ENCODE measurements at places on chromosomes 12 and 14.

GRCh38 chr14:22052795-22053194 lies 379.2 kb upstream of the OR4E1 start:
- DNase-seq = no peak

DNA sequence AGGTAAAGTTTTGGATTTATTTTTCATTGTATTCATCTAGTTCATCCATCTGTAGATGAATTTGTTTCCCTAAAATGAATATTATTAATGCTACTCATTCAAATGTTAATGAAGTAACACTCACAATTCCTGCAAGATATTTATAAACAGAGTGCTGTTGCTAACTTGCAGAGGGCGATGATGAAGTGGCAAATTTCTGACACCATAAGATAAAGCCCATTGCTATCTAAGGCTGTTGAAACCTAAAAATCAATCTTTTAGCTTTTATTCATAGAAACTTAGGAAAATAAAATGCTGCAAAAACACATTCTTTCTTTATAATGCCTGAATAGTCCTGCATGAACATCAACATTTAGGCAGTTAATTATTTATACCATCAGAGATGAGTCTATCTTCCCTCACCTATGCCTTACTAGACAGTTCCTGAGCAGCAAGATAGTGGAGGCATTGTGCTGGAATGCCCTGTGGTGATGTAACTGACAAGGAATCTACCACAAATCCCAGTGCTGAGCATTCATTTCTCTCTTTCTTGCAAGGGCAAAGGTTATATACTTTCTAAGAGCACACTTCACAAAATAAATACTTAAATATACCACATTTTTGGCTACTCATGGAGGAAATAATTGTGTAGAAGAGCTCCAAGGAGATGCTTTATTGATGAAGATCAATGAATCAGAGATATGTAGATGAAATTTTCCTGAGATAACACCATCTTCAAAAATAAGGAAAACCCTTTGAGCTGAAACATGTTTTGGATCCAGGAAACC lies 57.6 kb downstream of the LMNTD1 start:
- no peak for DNase-seq

GRCh38 chr12:26122061-26122680 lies 2.7 kb downstream of the BHLHE41 start:
- no peak for DNase-seq

DNA sequence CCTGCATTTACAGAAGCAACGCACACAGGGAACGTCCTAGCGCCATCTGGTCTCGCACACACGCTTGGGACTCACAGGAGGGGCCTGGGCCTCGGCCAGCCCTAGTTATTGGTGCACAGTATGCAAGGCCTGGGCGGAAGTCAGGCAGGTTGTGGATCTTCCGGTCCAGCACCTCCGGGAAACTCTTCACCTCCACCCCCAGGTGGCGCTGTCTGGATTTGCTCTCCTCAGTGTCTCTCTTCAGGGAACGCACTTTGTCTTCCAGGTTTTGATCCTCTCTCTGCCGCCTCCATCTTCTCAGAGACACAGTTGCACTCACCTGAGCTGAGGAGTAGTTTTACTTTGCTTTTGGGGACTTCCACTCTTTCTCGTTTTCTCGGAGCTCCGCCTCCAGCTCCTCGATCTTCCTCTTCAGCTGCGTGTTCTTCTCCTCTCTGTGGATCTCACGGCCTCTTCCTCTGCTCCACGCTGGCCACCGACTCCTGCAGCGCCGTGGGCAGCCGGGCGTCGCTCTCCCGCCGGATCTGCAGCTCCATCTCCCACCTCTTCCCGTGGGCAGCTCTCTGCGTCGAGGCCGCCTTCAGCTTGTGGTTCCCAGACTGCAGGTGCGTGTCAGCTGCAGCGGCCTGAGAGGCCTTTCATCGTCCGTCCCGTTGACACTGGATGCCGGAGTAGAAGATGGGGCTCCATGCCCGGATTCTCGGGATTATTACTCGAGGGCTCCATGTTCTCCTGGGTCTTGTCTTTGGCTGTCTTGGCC lies 933.8 kb downstream of the TMEM121 start:
- peak; percentile 20 for DNase-seq

DNA sequence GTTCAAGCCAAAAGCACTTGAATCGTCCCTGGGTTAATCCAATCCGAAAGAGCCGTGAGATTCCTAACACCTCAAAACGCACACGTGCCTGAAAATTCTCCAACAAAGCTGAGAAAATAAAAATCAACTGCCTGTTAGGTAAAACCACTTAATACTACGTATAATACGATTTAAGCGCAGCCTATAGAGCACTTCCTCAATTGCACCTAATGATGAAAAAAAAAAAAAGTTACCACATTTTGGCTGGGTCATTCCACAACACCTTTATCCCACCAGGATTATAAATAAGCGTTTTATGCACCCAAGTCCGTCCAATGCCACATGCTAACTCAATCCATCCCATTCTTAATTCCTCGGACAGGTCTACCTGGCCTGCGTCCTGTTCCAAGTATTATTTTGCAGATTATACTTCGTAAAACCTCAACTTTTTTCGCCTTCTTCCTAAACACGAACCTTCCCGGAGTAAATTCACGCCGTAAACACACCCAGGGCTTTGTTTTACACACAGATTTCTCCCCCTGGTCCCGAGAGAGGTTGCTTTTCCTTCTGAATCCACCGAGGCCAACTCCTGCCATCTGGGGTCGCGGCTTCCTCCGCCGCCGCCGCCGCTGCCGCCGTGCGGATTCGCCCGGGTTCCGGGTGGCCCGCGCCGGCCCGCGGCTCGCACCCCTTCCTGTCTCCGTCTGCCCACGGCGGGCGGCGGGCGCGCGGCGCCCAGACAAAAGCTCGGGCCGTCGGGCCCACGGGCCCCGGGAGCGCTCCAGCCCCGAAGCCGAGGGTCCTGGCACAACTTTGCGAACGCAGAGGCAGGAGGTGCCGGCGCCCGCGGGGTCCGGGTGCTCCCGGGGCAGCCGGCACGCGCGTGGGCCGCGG lies 66.2 kb downstream of the RNF34 start:
- DNase-seq = no peak

GRCh38 chr12:27931390-27931789 lies 41.1 kb downstream of the PTHLH start:
- DNase-seq = no peak

GRCh38 chr12:101653503-101653902 lies 43.9 kb upstream of the CHPT1 start:
- no peak for DNase-seq

GRCh38 chr12:76236640-76237039 lies 111.6 kb downstream of the BBS10 start:
- no peak for DNase-seq

DNA sequence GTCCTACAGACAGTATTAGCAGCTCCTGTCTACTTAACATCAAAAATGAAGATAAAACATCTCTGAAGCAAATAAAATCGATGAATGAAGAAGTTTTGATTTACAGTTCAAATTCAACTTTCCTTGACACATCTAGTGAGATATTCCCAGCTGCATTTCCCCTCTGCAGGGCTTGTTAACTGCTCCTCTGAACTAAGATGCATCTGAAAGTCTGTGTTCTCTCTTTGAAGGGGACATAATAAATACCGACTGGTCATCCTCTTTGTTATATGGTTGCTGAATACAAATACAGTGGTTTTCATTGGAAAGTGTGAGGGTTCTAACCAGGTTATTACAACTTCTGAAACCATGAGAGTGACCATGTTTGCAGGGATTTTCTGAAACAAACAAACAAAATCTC lies 266.4 kb upstream of the SLC16A7 start:
- no peak for DNase-seq

DNA sequence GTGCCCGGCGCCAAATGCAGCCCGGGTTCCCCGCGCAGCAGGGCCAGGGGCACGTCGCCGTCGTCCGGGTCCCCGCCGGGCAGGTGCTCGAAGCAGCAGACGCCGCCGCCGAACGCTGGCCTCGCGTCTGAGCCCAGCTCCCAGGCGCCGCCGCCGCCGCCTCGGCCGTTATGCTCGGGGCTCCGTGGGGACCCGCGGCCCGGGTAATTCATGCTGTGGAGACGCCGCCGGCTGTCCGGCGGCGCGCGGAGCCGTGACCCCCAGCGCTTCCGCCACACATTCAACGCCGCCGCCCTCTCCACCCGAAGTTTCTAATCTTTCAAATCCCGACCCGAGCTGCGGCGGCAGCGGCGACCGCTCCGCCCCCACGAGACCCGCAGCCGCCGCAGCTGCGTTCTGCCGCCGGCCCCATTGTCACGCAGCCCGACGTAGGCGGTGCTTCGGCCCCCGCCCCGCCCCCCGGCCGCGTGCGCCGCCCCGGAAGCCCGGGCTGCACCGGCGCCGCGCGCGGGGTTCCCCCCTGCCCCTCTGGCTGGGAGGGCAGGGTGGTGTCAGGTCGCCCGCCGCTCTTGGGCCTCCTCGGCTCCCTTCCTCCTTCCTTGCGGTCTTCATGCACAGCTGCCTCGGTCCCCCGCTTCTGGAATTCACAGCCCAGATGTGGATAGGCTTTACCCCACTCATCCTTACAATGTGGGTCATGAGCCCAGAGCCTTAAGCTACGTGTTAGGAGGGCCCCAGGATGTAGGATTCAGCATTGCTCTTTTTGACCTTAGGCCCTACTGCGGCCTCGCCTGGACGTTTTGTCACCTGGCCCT lies at the start of gene DDHD1:
TSS of gene DDHD1 (minus strand) at position 437 of the 815 bp plus-strand sequence. CDS start at position 212, 225 bp downstream.
- DNase-seq = peak; percentile 76

DNA sequence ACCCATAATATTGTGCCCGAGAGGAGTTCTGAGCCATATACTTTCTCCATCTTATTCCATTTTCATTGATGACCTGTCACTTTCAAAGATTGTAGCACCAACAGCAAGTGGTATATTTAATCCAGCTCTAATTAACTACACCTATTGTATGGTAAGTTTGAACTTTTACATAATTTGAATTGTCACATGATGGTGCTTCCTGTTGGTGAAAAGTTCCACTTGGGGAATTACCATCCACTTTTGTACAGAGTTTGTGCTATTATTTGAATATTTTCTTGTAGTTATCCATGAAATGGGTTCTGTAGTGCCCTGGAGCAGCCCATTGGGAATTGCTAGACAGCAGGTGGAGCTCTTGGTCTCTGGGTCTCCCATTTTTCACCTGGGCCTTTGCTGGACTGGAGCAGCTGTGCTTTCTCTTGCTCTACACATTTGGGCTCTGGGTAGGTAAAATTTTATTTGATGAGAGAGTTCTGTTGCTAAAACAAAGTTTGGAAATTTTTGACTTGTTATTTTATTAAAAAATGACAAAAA lies 3.0 kb downstream of the SMCO3 start:
- DNase-seq = no peak

- no peak for DNase-seq
Measured at GRCh38 chr12:100830003-100830795, 35.6 kb downstream of the ANO4 start.

DNA sequence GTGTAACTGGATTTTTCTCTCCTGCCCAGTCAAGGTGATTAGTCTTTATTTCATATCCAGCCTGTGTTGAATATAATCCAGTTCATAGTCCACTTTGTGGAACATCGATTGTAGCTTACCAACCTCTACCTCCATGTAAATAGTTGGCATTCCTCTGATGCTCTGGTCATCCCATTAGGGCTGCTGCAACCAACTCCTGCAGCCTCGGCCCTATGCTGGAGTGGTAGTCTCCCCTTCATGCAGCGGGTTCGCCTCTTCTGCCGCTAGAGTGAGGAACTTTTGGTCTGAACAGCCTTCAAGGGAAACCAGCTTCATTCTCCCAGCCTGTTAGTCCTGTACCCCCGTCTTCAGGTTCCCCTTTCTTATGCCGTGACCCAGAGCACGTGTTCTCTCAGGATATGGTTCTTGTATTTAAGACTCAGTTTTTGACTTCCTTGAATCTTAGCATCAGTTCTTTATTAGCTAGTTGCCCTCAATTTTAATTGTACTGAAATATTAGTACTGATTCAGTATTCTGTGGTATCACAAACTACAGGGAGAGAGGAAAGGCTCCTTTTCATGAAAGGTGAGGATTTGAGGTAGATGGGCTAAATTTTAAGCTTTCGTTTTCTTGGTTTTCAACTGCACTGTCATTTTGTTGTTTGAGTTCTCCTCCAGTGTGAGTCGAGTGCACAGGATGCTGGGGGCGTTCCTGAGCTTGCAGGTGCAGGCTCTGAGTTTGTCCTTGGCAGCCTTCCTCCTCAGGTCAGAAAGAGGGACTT lies 33.2 kb downstream of the ZNF664 start:
- no peak for DNase-seq

- no peak for DNase-seq
Measured at GRCh38 chr12:3202096-3202495, 124.9 kb downstream of the TSPAN9 start.

DNA sequence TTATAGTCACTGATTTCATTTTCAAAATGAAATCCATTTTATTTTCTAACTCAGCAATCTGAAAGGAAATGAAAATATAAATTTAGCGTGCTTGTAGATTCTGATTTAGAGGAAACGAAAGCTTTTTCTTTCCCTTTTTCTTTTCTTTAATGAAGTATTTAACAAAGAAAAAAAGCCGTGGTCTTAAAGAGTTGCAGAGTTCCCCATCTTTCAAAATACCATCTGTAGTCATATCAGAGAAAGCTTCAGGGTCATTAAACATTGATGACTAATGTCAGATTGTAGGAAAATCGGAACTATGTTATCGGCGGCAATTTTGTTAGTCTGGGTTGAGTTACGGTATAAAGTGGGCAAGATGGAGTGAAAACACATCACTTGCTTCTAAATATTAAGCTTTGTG lies 32.3 kb downstream of the DRAM1 start:
- no peak for DNase-seq

GRCh38 chr12:65125975-65126374 lies 4.9 kb upstream of the WIF1 start:
- DNase-seq = no peak

- no peak for DNase-seq
Measured at GRCh38 chr14:54627540-54628363, 60.8 kb downstream of the SAMD4A start.

DNA sequence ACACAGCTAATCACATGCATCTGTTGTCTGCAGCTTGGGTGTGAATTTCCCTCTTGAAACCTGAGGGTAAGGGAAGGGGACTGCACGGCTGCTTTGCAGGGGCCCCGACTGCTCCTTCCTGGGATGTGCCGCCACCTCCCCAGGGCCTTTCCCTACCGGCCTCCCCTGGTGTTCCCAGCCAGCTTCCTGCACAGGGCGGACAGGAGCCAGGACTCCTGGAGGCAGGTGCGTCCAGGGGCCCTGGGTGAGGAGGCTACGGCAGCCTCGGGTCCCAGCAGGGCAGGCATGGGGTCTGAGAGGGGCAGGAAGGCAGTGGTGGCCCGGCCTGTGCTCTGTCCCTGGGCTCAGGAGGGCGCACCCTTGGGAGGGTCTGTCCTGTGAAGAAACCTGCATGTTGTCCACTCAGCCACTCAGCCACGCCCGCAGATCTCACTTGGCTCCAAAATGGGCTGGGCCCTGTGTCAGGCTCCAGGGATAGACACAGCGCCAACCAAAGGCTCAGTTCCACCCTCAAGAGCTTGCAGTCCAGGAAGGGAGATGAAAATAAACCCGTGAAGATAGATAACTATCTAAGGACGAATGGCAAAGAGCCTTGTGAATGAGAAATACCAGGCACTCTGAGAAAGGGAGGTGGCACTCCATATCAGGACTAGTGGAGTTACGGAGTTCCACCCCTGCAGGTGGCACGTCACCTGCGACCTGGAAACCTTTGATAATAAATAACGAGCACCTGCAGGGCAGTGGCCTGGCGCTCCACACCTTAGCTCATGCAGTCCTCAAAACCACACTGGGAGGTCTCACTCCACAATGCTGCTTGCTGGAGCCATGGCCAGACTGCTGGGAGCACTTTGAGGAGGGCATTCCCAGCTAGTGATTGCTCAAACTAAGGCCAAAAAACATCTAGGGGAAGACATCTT lies 427.4 kb downstream of the AACS start:
- DNase-seq = no peak
